ENCODE measurements at places on chromosomes 2 and 18. TPM values are rescaled to one million over a fixed set of nuclear protein-coding genes. Genes with fewer than 3 reads are reported as not detected.

- DNase-seq = no peak
Measured at GRCh38 chr18:75365254-75365629, 62.3 kb downstream of the SMIM21 start.

- DNase-seq = no peak
Measured at GRCh38 chr2:27716301-27717069, 52.8 kb downstream of the SLC4A1AP start.

MYO5B gene
- total RNA-seq = 22.0 TPM

ACTR1B gene
- 59.6 TPM for total RNA-seq

- no peak for DNase-seq
Measured at GRCh38 chr2:54655046-54655809, 68.2 kb upstream of the EML6 start.

REEP1 gene
- 3.8 TPM for total RNA-seq

Measured in breast epithelium (tissue), 4 donors.